ENCODE measurements at places on chromosomes 4 and X.

GRCh38 chr4:52687696-52688095, 28.6 kb upstream of the USP46 start:
- DNase-seq, result no peak

GRCh38 chrX:36019125-36019524, 99.6 kb downstream of the CFAP47 start:
- no peak for DNase-seq

- no peak for DNase-seq
Observed at GRCh38 chr4:81256059-81256970, 41.3 kb upstream of the PRKG2 start.

GRCh38 chrX:31521941-31522340, 450.1 kb upstream of the FTHL17 start:
- DNase-seq, result no peak

GRCh38 chr4:80204433-80205011, 7.2 kb downstream of the PRDM8 start:
- no peak for DNase-seq

DNA sequence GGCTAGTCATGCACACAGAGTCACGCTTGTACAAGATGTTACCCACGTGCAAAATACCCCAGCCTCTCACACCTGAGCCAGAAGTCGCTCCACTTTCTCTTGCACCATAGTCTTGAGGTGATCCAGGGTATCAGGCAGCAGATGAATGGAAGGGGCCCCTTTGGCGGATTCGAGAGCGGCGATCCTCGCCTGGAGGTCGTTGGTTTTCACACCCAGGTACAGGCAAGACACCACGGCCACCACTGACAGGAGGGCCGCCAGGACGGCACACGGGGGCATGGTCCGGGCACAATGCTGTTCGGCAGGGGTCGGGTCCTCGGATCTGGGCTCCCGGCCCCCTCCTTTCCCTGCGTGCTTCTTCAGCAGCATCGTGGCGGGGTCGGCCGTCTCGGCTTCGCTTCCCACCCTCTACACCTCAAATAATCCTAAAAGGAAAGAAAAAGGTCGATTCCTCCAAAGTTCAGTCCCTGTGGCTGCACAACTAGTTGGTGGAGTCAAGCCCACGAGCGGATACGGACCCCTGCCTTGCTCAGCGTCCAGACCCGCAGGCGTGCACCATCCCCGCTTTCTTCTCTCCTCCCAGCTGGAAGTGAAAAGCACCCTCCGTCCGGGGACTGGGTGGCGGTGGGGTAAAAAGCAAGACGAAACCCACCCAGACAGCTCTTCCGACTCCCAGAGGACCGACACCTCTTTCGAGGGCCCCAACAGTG, 652 bp downstream of the COL25A1 start:
- DNase-seq, result no peak

- no peak for DNase-seq
Observed at GRCh38 chrX:141632124-141632523, 42.6 kb downstream of the SPANXA2 start.

Measured in uterus (tissue), 4 donors.